ENCODE measurements at places on chromosomes 4 and X. TPM values are rescaled to one million over a fixed set of nuclear protein-coding genes. Genes with fewer than 3 reads are reported as not detected.

Gene MFSD8
- 92.9 TPM for polyA plus RNA-seq

Gene MID1
- polyA plus RNA-seq, result 16.6 TPM

Gene NOX1
- not detected for polyA plus RNA-seq

Gene FOXP3
- not detected for polyA plus RNA-seq

Gene MAB21L2
- 0.92 TPM for polyA plus RNA-seq

Gene TRIM61
- polyA plus RNA-seq, result not detected

Gene PRIMPOL
- 23.6 TPM for polyA plus RNA-seq

Gene LRAT
- 0.19 TPM for polyA plus RNA-seq

Gene GPRIN3
- 7.0 TPM for polyA plus RNA-seq

Gene ATP7A
- polyA plus RNA-seq, result 4.9 TPM

Gene CT55
- not detected for polyA plus RNA-seq

Gene TMPRSS11F
- polyA plus RNA-seq, result not detected

Gene DRD5
- 0.46 TPM for polyA plus RNA-seq

Gene TLR3
- polyA plus RNA-seq, result not detected

Gene IL2
- not detected for polyA plus RNA-seq

Gene TMEM31
- 1.0 TPM for polyA plus RNA-seq

Gene AFAP1
- polyA plus RNA-seq, result 38.9 TPM

Gene SHOX
- polyA plus RNA-seq, result not detected

Gene TKTL1
- polyA plus RNA-seq, result 0.14 TPM

Gene SOD3
- not detected for polyA plus RNA-seq

Gene L1CAM
- 88.0 TPM for polyA plus RNA-seq

Gene CTPS2
- polyA plus RNA-seq, result 17.1 TPM

Gene GPRASP3
- 16.4 TPM for polyA plus RNA-seq

Gene SPATA4
- not detected for polyA plus RNA-seq

Gene NPY1R
- polyA plus RNA-seq, result 19.8 TPM

Gene USP26
- polyA plus RNA-seq, result not detected

Gene ETDB
- polyA plus RNA-seq, result not detected

Gene PDGFRA
- polyA plus RNA-seq, result 0.43 TPM

Gene FAM53A
- 0.78 TPM for polyA plus RNA-seq

Gene CNKSR2
- polyA plus RNA-seq, result 31.1 TPM

Gene AREG
- not detected for polyA plus RNA-seq

Gene LARP1B
- 29.9 TPM for polyA plus RNA-seq

Gene POLA1
- polyA plus RNA-seq, result 6.0 TPM

Gene FAM9B
- not detected for polyA plus RNA-seq

Gene TAF7L
- polyA plus RNA-seq, result 1.1 TPM

Gene OTUD6A
- polyA plus RNA-seq, result not detected

Gene EGFL6
- polyA plus RNA-seq, result 0.52 TPM

Gene NAP1L5
- 53.1 TPM for polyA plus RNA-seq

Gene ARHGAP4
- polyA plus RNA-seq, result 11.2 TPM

Gene DMP1
- polyA plus RNA-seq, result 0.48 TPM

Gene HTRA3
- polyA plus RNA-seq, result not detected

Gene ZNF157
- 3.5 TPM for polyA plus RNA-seq

Gene CENPE
- polyA plus RNA-seq, result 1.8 TPM

Gene F8
- polyA plus RNA-seq, result 2.1 TPM

Gene ENPEP
- not detected for polyA plus RNA-seq

Gene KLHL13
- polyA plus RNA-seq, result 15.7 TPM
